ENCODE measurements at places on chromosomes 12 and 14.

DNA sequence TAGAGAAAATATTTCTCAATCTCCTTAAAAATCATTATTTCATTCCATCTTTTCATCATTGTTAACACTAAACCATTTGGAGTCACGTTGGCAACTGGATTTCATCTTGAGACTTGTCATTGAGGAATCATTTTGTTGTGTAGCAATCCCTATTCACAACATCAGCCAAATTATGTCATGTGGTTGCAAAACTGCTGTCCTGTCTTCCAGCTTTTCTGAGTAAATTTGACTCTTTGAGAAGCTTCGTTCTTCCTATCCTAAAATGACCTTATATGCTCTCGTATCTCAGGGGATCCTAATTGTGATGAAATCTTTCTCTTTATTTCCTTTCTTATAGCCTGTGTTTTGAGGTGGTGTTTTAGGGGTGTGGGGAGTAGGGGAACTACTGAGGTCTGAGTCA, 30.6 kb upstream of the KICS2 start:
- DNase-seq: no peak

DNA sequence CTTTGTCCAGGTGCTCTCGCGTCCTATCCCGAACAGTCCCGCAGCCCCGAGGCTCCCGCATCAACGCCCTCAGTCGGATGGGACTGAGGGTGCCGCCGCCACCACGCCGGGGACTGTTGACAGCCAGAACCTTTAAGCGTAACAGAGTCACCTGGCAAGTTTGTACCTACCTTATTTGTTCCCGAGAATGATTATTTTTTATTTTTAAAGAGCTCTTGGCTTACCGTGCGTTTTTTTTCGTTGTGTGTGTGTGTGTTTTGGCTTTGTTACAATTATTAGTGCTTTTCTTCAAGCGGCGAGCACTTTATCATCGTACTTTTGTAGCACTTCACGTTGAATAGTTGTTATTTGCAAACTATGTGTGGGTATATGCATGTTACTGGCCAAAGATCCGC, 463 bp downstream of the COA8 start:
- DNase-seq: no peak

DNA sequence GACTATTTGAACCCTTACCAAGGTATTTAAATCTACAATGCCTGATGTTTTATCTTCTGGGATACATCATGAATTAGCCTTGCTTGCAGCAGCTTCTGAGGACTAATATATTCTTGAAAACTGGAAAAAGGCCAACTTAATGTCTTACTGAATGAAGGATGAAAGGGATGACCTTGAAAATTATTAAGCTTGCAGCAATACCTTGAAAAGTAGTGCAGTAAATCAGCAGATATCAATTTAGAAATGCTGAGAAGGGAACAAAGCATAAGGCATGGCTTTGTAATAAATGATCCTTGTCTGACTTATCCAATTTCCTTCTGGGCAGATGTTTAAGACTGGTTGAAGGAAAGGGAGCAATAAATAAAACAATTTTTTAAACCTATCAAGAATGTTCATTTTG, 37.3 kb upstream of the FERMT2 start:
- no peak for DNase-seq

DNA sequence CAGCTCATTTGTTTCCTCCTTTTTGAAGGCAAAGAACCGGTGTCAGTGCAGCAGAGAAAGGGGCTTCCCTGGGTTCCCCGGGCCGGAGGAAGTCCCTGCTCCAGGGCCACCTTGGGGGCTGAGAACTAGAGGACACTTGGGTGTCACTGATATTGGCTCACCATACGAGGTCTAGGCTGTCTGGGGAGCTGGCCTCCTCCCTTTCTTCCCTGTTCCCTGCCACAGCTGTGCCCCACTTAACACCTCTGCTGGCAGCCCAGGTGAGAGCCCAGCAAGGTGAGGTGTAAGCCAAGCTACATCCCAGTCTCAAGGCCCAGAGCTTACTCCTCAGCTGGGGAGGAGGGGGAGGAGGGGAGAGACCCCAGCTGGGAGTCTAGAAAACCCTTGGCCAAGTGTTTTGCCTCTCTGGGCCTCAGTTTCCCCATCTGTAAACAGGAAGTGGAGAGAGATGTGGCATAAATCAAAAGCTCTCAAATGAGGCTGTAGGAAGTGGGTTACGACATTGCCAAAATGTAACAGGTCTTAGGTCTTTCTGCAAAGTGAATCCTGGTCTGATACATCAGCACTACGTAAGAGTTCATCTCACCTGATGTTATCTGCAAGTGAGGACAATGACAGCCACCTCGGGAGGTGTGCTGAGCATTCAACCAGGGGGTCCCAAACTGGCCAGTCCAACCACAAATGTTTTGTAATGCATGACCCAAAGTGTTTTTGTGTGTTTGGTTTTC, 25.5 kb downstream of the RASAL1 start:
- no peak for DNase-seq

- DNase-seq: no peak
Observed at GRCh38 chr12:8696442-8697090, 1.2 kb upstream of the RIMKLB start.

GRCh38 chr12:3744229-3744901, 8.5 kb downstream of the CRACR2A start:
- no peak for DNase-seq

DNA sequence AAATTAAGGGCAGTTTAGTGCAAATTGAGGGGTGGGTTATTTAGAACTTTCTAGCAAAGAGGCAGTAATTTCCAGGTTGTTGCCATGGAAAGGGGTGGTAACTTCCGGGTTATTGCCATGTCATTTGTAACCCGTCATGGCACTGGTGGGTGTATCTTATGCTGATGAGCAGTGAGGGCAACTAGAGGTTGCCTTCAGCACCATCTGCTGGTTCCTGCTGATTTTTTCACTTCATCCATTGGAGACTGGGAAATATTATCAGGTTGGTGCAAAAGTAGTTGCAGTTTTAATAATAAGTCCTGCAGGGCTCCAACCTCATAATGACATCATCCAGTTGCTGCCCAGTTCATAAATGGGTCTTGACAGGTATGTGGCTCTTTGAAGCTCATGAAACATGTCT, 24.4 kb upstream of the SERPINA4 start:
- DNase-seq: no peak

DNA sequence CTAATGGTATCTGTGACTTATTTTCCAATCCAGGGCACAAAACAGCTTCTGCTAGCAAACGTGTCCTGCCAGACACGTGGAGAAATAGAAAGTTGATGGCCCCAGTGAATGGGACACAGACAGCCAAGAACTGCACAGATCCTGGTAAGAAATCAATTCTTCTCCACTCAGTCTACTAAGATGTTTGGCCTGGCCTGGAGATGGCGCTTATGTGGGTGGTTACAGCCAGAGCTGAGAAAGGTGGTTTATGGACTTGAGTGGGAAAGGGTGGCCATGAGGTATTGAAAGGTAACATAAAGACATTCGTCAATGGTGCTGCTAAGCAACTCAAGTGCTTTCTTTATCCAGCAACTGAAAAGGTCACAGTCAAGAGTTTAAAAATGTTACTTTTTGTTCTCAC, 2.9 kb downstream of the SLC24A4 start:
- no peak for DNase-seq

DNA sequence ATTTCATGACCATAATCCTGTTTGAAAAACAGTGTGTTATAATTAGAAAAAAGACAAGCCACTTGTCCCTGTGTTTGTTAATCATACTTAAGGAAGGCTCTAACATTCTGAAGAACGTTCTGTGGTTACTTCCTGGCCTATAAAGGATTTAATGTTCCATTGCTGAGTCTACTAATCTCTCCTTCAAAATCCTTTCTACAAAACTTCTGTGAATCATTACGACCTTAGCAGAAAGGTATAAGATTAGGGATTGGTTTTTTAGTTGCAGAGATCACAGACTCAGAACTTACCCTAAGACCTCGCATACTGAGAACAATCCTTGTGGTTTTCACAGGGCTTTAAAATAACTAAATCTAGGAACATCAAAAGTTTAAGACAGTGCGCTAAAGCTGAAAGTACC, 48.3 kb downstream of the TMCC3 start:
- no peak for DNase-seq

DNA sequence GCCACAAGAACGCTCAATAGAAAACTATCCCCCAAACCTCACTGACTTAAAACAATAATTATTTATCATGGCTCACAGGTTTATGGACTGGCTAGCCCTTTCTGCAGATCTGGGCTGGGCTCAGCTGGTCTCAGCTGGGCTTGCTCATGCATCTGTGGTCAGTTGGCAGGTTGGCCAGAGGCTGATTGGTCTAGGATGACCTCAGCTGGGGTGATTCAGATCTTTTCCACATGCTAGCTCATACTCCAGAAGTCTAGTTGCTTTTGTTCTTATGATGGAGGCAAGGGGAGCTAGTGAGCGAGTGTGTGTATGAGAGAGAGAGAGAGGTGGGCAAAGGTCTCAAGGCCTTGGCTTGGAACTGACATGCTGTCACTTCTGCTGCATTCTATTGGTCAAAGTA, 181.2 kb upstream of the NRXN3 start:
- DNase-seq: no peak

DNA sequence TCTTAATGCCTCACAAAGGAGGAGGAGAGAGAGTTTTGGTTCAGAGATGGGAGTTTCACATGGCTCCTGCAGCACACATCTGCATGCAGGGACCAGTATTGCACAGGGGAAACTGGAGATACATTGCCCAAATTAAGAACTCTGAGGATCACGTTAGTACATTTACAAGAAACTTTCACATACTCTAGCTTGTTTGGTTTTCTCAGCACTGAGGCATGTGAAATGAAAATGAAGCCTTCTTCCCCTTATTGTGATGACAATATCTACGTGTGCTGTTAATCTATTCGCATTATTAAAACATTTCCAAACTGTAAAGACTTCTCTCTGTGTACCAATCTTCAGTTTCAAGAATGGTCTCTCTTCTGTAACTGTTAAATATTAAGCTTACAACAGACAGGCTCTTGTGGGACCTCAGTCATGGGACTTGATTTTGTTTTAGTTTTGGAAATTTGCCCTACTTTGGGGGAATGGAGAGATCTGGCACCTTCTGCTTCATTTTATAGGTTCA, 124.7 kb downstream of the DAAM1 start:
- DNase-seq: no peak

- DNase-seq: no peak
Observed at GRCh38 chr12:21818627-21819026, 44.1 kb upstream of the KCNJ8 start.

- no peak for DNase-seq
Observed at GRCh38 chr12:52183544-52183910, 8.3 kb downstream of the KRT80 start.

- DNase-seq: no peak
Observed at GRCh38 chr14:78156196-78156595, 14.0 kb upstream of the NRXN3 start.

DNA sequence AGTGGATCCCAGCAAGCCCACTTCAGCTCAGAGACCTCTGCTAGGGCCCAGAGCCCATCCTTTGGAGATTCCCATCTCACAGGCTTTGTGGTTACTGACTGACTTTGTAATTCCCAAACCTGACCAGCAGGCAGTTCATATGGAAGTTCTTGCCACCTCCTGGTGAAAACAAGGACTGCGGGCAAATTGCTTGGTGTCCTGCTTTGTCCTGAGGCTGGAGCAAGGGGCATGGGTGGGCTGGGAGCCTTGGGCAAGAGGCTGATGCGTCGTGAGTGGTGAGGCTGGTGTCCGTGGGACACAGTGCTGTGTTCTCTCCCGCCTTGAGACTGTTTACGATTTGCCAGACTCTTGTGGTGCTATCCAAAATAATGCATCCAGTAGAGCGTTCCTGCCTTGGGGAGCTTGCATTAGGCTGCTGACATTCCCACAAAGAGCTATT, 91.0 kb downstream of the LRRC74A start:
- no peak for DNase-seq

DNA sequence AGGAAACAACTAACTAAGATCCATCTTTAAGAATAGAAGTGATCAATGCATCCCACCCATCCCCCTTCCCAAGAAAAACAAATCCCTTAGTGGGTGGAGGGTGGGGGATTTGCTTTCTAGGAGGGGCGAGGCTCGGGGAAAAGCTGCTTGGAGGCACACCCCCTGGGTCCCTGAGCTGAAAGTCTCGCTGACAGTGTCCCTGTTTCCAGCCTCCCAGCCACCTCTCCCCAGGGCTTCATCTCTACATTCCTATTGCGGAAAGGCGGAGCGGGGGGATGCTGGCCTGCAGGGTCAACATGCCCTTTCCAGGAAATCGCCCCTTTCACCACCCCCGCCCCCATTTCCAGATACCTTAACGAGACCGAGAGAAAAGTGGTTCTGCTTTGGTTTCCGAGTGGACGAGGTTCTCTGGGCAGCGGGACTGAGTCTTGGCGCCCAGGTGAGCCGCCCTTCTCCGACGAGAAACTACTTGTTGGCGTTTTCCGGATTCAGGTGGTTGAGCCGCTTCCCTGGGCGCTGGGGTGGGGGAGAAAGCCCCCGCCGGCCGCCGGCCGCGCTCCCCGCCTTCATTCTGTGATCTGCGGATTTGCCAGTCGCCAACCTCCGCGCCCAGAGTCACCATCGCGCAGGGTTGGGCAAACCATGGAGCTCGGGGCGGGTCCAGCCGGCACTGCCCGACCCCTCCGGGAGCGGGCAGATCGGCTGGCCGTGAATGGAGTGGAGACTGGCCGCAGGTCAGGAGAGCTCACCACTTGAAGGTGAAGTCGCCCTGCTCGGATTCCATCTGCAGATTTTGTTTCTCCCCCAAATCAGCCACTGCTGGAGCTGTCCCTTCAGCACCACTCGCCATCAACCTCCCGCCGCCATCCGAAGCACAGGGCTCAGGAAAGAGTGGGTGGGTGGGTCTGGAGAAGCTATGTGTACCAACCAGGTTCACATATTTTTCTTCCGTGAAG, 505 bp downstream of the KCNC2 start:
- no peak for DNase-seq

DNA sequence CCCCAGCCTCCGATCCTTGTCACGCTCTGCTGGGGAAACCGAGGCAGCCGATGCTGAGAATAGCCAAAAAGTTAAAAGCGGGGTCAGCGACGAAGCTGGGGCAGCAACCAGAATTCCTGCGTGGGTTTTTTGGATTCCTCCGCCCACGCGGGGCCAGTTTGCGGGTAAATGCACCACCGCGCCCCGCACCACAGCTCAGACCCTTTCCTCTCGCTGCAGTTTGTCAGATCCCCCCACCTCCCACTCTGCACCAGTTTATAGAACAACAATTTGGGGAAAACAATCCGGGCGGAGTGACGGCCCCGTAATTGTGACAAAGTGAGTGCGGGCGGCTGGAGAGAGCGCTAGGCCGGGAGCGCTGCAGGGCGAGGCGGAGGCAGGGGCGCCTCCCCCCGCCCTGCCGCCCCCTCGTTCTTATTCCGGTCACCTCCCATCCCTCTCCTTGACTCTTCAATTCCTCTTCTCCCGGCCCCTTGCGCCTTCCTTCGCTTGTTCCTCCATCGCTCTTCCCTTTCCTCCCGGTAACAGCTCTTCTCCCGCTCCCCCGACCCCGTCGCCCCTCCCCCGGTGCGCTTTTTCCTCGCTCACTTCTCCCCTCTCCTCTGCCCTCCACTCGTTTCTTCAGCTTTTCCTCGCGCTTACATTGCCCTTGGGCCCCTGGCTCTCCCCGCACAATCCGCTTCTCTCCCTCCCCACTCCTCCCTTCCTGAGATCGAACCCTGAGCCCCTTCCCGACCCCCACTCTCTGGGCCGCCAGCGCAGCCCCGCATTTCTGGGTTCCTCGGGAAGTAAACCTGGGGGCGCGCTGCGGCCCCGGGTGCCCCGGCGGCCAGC, 646 bp upstream of the DNAJC22 start:
- no peak for DNase-seq
